ENCODE measurements at places on chromosomes 5 and 9. TPM values are rescaled to one million over a fixed set of nuclear protein-coding genes. Genes with fewer than 3 reads are reported as not detected.

The PCDHB8 gene
- not detected for total RNA-seq

The CBY3 gene
- total RNA-seq: not detected

DNA sequence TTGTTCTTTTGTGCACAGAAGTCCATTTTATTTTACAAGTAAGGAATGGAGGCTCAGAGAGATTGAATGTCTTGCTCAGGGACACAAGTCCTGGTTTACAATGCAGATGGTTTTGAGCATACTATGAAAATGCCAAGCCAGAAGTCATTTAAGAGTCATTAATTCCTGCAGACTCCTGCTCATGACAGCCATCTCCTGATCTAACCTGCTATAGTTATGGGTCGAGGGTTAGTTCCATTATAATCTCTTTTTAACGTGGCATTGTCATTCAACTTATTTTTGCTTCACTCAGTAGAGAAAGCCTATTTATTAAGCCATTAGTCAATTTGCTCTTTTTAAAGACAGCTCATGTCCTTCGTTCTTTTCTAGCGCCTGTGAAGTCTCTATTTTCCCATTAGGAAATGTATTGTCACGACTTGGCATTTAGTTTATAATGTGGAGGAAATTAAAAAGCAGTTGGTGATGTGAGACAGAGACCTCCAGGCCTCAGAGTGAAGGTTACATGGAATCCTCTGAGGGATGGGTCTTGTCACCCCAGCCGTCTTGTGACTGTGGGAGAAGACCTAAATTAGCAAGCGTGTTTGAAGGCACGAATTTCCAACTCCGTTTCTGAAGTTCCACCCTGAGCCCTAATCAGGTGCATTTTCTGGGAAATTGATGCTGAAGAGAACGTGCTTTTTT lies 84.1 kb downstream of the ACTBL2 start:
- DNase-seq: no peak
- no peak overlapping the region for H3K4me3 ChIP-seq
- no peaks in the 10 kb centered on the region for H3K36me3 ChIP-seq
- no peak overlapping the region for H3K27ac ChIP-seq
- no peaks in the 10 kb centered on the region for H3K4me1 ChIP-seq
- no peaks in the 10 kb centered on the region for H3K27me3 ChIP-seq

- H3K36me3 ChIP-seq: no peaks in the 10 kb centered on the region
- H3K4me1 ChIP-seq: peaks cover 25% of the 10 kb centered on the region
- no peak overlapping the region for H3K27ac ChIP-seq
- H3K27me3 ChIP-seq: peaks cover 11% of the 10 kb centered on the region
- no peak overlapping the region for H3K4me3 ChIP-seq
Measured at GRCh38 chr9:78295731-78296130, 1.2 kb upstream of the PSAT1 start.

DNA sequence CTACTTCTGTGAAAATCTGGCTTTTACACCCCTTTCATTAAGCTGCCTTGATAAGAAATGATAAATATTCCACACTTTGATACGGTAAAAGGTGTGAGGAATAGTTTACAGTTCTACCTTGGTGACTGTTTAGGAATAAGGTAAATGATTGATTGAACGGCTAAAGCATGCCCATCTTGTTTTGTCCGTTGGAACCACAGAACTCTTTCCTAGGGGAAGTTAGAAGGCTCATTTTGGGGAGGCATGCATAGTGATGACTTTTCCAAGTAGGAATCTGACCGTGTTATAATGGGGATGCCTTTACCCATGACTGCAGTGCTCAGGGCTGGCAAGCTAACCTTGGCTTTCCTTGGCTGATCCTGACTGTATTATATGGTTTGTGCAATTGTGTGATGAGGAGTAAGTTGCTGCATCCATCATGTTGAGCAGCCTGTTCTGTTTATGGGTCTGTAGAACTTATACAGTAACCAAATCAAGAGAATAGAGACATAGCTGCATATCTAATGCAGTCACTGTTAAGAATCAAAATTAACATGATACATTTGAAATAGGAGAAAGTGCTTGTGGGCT lies 24.5 kb downstream of the PCSK5 start:
- H3K27ac ChIP-seq: no peak overlapping the region
- no peaks in the 10 kb centered on the region for H3K27me3 ChIP-seq
- no peaks in the 10 kb centered on the region for H3K4me1 ChIP-seq
- no peak for DNase-seq

DNA sequence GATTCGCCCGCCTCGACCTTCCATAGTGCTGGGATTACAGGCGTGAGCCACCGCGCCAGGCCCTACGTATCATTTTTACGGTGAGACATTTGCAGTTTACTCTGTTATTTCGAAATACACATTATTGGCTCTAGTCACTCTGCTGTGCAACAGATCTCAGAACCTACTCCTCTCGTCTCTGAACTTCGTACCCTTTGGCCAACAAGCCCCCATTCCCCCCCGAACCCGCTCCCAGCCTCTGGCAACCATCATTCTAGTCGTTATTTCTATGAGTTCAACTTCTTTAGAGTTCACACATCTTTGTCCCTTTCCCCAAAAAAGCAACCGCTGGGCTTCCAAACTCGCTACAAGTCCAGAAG lies 735 bp downstream of the PTGR1 start:
- H3K27me3 ChIP-seq: peaks cover 27% of the 10 kb centered on the region
- no peak overlapping the region for H3K4me3 ChIP-seq
- no peak for DNase-seq
- H3K4me1 ChIP-seq: peaks cover 22% of the 10 kb centered on the region
- H3K27ac ChIP-seq: no peak overlapping the region

- H3K36me3 ChIP-seq: no peaks in the 10 kb centered on the region
- H3K4me3 ChIP-seq: no peak overlapping the region
- DNase-seq: peak; percentile 23
Measured at GRCh38 chr5:132020568-132021339, 9.3 kb upstream of the ACSL6 start.

- no peaks in the 10 kb centered on the region for H3K36me3 ChIP-seq
- H3K27ac ChIP-seq: no peak overlapping the region
- H3K27me3 ChIP-seq: peaks cover 3% of the 10 kb centered on the region
- H3K4me1 ChIP-seq: no peaks in the 10 kb centered on the region
Measured at GRCh38 chr5:96458176-96458575, 25.1 kb upstream of the PCSK1 start.
